ENCODE measurements at places on chromosomes 2 and 18. TPM values are rescaled to one million over a fixed set of nuclear protein-coding genes. Genes with fewer than 3 reads are reported as not detected.

Gene SP110
- 10.6 TPM for total RNA-seq

Gene HOXD1
- total RNA-seq: not detected

Gene LCT
- total RNA-seq: not detected

Gene PRKAG3
- total RNA-seq: not detected

DNA sequence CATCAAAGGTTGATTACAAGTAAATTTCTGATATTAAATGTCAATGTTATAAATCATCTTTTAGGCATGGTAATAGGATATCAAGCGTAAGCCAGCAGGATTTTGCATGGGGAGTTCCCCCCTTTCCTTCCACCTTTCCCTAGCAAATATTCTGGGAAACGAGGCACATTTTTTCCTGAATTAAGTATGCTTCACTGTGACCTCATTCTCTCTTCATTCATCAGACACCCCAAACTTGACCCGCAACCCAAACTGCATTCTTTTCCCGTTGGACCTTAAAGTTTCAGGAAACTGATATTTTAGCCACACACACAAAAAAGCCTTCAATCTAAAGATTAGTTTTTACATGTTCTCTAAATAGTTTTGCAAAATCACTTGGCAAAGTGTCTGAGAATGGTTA lies 214.5 kb upstream of the CTAGE1 start:
- DNase-seq: no peak
- no peak overlapping the region for H3K27ac ChIP-seq
- peaks cover 5% of the 10 kb centered on the region for H3K36me3 ChIP-seq
- peaks cover 6% of the 10 kb centered on the region for H3K4me1 ChIP-seq
- H3K27me3 ChIP-seq: peaks cover 11% of the 10 kb centered on the region
- no peak overlapping the region for H3K4me3 ChIP-seq

GRCh38 chr2:216911008-216911407 lies 51.1 kb upstream of the TNP1 start:
- H3K27ac ChIP-seq: no peak overlapping the region
- peaks cover 15% of the 10 kb centered on the region for H3K27me3 ChIP-seq
- no peak for DNase-seq
- no peak overlapping the region for H3K4me3 ChIP-seq
- H3K36me3 ChIP-seq: no peaks in the 10 kb centered on the region
- H3K4me1 ChIP-seq: peaks cover 6% of the 10 kb centered on the region

- no peaks in the 10 kb centered on the region for H3K27me3 ChIP-seq
- no peak overlapping the region for H3K4me3 ChIP-seq
- no peak for DNase-seq
- no peaks in the 10 kb centered on the region for H3K4me1 ChIP-seq
- no peak overlapping the region for H3K27ac ChIP-seq
- H3K36me3 ChIP-seq: no peaks in the 10 kb centered on the region
Observed at GRCh38 chr2:15031745-15032240, 399.3 kb downstream of the LRATD1 start.

- no peaks in the 10 kb centered on the region for H3K36me3 ChIP-seq
- no peak overlapping the region for H3K27ac ChIP-seq
- DNase-seq: no peak
- H3K4me3 ChIP-seq: no peak overlapping the region
- no peaks in the 10 kb centered on the region for H3K4me1 ChIP-seq
- H3K27me3 ChIP-seq: no peaks in the 10 kb centered on the region
Observed at GRCh38 chr2:15874321-15874720, 66.0 kb upstream of the MYCN start.

GRCh38 chr18:79610461-79611039 lies 69.1 kb upstream of the CTDP1 start:
- peaks cover 6% of the 10 kb centered on the region for H3K36me3 ChIP-seq
- no peak for DNase-seq
- H3K4me3 ChIP-seq: no peak overlapping the region
- H3K27ac ChIP-seq: no peak overlapping the region
- no peaks in the 10 kb centered on the region for H3K27me3 ChIP-seq

DNA sequence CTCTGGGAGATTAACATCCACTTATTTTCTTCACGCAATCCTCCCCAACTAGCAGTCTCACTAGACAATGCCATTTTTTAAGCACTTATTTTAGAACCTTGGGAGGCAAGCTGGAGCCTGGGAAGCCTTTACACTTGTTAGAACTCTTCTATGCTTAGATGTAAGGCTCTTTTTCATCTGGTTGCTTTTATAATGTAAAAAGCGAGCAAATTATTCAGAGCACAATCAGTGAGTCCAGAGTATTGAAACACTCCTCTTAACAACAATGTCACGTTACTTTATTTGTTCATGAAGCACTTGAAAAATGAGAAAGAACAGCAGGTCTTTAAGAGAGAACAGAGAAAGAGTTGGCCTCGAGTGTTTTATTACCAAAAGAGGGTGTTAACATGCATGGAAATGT lies 84.1 kb upstream of the SLC8A1 start:
- no peak overlapping the region for H3K27ac ChIP-seq
- peaks cover 12% of the 10 kb centered on the region for H3K4me1 ChIP-seq
- H3K4me3 ChIP-seq: no peak overlapping the region
- DNase-seq: no peak

Gene GCA
- 0.29 TPM for total RNA-seq

GRCh38 chr2:202158796-202159195 lies 79.6 kb downstream of the SUMO1 start:
- H3K4me3 ChIP-seq: no peak overlapping the region
- H3K36me3 ChIP-seq: no peaks in the 10 kb centered on the region
- H3K27me3 ChIP-seq: peaks cover 2% of the 10 kb centered on the region
- no peak overlapping the region for H3K27ac ChIP-seq

GRCh38 chr2:74708296-74708695 lies 54.2 kb downstream of the SEMA4F start:
- peaks cover 7% of the 10 kb centered on the region for H3K4me1 ChIP-seq
- H3K36me3 ChIP-seq: no peaks in the 10 kb centered on the region
- peaks cover 6% of the 10 kb centered on the region for H3K27me3 ChIP-seq
- no peak overlapping the region for H3K27ac ChIP-seq
- no peak for DNase-seq

Gene PLCD4
- total RNA-seq: 0.90 TPM

Measured in HFFc6 (cell line).